Activated CD4-positive, alpha-beta memory T cell treated with anti-CD3 and anti-CD28 coated beads, Interleukin-2, amount 10 ng/mL, durations not matched to agents 7 days and 5 days (primary cell): ENCODE measurements at places on chromosomes 11 and 22. TPM values are rescaled to one million over a fixed set of nuclear protein-coding genes. Genes with fewer than 3 reads are reported as not detected.

DNA sequence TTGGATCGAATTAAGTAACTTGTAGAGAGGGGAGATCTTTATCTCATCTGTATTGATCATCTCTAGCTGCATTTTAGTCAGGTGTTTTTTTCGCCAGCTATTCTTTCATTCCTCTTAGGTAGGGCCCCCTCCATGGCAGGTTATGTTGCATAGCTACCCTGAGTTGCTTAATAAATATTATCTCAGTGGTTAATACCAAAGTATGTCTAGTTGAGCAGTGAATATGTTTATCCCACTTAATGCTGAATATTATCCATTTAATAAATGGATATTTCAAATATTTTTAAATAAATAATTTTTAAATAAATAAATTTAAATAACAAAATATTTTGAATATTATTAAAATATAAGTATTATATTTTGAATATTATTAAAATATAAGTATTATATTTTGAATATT lies 9.6 kb downstream of the PRRG4 start:
- H3K4me3 ChIP-seq = no peak overlapping the region
- H3K36me3 ChIP-seq = no peaks in the 10 kb centered on the region
- no peaks in the 10 kb centered on the region for H3K27me3 ChIP-seq
- no peak for DNase-seq

GRCh38 chr22:47208630-47209029 lies 446.2 kb downstream of the TBC1D22A start:
- H3K27me3 ChIP-seq = no peaks in the 10 kb centered on the region
- no peak overlapping the region for H3K4me3 ChIP-seq
- no peak for DNase-seq
- no peak overlapping the region for H3K27ac ChIP-seq
- H3K4me1 ChIP-seq = no peaks in the 10 kb centered on the region
- H3K36me3 ChIP-seq = no peaks in the 10 kb centered on the region

DNA sequence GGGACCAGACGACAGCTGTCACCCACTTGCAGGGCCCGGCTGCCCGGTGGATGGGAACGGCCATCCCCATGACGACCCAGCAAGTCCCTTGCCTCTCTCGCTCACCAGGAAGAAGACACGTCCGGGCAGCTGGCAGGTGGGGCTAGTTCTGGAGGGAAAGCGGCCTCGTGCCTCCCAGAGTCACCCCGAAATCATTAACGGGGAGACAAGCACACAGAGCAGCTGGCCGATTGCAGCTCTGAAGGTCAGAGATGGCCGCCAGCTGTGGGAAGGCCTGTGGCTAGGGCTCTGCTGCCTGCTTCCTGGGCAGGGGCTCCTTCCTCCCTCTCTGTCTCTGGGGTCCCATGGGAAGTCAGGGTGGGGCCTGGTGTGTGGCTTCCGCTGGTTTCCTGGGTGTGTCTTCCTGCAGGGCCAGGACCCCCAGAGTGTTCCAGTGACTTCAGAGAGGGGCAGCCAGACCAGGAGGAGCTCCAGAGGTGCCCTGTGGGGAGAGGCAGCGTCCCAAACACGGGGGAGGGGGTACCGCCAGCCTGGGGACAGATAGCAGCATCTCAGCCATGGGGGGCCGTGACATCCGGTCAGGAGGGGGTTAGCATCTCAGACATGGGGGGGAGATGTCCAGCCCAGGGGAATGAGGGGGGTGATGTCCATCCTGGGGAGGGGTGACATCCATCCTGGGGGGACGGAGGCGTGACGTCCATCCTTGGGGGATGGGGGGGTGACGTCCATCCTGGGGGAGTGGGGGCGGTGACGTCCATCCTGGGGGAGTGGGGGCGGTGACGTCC lies 114.9 kb downstream of the KCNQ1 start:
- no peak for DNase-seq
- H3K36me3 ChIP-seq = no peaks in the 10 kb centered on the region
- H3K4me1 ChIP-seq = no peaks in the 10 kb centered on the region
- no peak overlapping the region for H3K4me3 ChIP-seq
- no peak overlapping the region for H3K27ac ChIP-seq
- no peaks in the 10 kb centered on the region for H3K27me3 ChIP-seq

DLG2 gene
- total RNA-seq = 1.7 TPM

DNA sequence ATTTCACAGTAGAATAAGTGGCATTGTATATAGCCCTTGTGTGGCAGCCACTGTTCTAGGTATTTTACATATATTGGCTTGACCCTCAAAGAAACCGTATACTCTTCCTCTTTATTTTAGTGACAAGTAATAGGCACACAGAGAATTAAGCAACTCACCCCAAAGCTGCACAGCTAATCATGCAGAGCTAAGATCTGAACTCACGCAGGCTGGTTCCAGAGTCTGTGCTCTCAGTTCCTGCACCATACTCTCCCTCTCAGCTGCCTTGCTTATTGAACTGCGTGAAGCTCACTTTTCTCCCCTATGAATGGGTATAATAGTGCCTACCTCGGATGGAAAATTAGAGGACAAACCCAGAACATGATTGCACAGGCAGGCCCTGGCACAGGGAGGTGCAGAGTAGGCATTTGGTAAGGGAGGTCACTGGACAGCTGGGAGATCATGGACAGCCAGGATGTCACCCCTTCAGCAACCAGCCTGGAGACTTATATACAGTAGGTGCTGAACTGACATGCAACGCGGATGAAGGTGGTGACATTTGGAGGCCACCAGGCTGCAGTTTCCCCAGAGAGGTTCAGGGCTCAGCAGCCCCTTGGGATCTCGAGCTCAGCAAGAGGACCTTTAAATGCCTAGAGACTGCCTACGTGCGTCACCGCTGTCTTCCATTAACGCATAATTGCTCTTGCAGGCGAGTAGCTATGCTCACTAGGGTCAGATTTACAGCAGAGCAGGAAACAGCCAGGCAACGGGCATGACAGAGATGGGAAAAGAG lies 78.4 kb upstream of the TP53I11 start:
- no peak overlapping the region for H3K27ac ChIP-seq
- peaks cover 10% of the 10 kb centered on the region for H3K4me1 ChIP-seq
- H3K36me3 ChIP-seq = no peaks in the 10 kb centered on the region
- peaks cover 2% of the 10 kb centered on the region for H3K27me3 ChIP-seq
- H3K4me3 ChIP-seq = no peak overlapping the region
- DNase-seq = no peak

CHRM1 gene
- not detected for total RNA-seq

KIAA0930 gene
- 22.2 TPM for total RNA-seq

KCNE3 gene
- not detected for total RNA-seq

SPDYC gene
- total RNA-seq = not detected

THAP7 gene
- 24.7 TPM for total RNA-seq

SULT4A1 gene
- total RNA-seq = not detected

DNA sequence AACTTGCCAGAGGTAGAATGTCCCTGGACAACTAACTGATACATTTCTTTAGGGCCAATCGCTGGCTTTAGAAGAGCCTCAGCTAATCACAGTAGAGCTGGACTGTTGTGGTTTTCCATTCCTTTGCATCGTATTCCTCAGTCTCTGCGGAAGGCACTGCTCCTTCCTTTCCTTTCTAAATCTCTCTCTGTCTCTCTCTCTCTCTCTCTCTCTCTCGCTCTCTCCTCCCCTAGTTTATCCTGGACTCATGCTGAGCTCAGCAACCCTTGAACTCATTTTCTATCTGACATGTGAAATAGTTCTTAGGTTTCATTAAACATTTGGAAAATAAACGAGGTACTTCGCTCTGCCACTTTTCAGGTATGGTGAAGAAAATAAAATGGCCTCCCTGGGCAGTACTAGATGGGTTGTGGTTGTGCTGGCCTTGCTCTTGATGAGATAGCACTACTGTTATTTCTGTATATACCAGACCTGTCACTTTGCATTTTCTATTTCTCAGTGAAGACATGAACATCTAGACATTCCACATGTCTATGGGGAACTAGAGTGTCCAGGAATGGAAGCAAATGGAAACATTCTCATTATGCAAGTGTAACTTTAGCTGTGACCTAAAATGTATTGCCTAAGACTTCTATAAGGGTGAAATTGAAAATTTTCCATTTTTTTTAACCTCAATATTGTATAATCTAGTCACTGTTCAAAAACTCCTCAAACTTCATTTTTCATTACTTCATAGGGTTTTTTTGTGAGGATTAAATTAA lies 12.0 kb upstream of the SESN3 start:
- DNase-seq = no peak
- no peaks in the 10 kb centered on the region for H3K27me3 ChIP-seq
- H3K27ac ChIP-seq = no peak overlapping the region
- no peak overlapping the region for H3K4me3 ChIP-seq

DNA sequence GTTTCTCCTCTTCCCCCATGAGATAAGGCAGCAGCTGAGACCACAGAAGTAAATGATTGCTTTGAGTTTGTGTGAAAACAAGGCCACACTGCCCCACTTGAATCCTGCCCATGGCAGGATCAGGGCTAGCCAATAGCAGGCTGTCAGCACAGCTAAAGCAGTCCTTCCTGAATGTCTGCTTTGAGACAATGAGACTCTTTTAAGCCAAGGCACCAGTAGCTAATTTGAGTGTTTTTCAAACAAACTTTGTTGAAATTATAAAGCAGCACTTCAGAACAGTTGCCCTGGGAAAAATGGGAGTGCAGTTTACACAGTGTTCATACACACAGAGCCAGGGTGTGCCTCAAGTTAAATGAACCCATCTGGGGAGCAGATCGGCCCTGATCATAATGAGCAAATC lies 103.5 kb upstream of the OR5AK2 start:
- no peaks in the 10 kb centered on the region for H3K36me3 ChIP-seq
- no peak overlapping the region for H3K4me3 ChIP-seq
- no peak overlapping the region for H3K27ac ChIP-seq

- no peaks in the 10 kb centered on the region for H3K36me3 ChIP-seq
- H3K27me3 ChIP-seq = peaks cover 4% of the 10 kb centered on the region
- no peaks in the 10 kb centered on the region for H3K4me1 ChIP-seq
- H3K4me3 ChIP-seq = no peak overlapping the region
Observed at GRCh38 chr11:111589886-111590499, 12.3 kb upstream of the SIK2 start.

USP47 gene
- 41.7 TPM for total RNA-seq

DNA sequence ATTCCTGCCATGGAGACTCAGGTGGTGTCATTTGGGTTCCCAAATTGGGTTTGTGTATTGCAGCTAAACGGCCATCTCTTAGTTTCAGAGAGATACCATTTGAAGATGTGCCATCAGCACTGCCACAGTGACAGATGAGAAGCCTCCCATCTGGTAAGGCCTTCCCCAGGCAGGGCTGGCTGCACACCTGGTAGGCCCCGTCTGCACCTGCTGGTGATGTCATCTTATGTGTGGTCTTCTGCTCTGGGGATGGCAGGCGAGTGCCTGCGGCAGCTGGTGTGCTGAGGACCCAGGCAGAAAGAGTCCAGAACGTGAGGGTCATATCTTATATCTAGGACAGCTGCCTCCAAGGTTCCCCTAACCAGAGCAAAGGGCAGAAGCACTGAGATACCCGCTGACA lies 100.6 kb downstream of the CSNK2A3 start:
- H3K27ac ChIP-seq = no peak overlapping the region
- no peaks in the 10 kb centered on the region for H3K36me3 ChIP-seq
- no peak for DNase-seq
